ENCODE measurements at places on chromosomes 2 and 18.

GRCh38 chr2:161836664-161837063, 212.4 kb downstream of the SLC4A10 start:
- DNase-seq = no peak

- DNase-seq = no peak
These were observed 1269.0 kb upstream of the DDX18 start for GRCh38 chr2:116545286-116546068.

DNA sequence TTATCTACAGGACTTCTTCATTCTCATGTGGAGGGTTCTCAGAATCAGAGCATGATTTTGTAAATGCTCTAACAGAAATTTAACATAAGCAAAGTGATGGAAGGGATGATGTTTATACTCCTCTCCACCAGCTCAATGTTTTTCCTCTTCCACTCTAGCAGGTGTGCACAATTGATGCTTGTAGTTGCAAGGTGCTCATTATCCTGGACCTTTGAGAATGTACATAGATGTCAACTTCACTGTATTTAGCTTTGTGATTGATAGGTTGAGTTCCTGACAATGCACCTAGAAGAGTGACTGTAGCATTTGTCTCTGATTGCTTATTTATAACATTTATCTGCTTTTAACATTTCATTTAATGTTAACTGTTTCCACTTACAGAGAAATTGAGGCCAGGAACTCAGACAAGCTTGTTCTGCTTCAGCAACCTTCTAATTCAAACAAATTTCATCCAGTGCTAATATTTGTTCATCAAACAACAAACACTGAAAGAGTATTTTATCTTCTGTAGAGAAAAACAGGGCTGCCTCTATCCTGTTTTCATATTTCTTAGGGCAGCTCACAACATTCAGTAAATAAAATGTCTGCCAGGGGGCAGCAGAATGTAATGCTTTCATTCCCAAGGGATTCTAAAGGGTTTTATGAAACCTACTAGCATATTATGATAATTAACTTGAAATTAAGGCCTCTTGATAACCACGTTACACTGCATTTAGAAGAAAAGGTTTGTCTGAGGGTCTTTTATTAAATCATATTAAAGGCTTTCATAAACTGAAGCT, 127.9 kb upstream of the NOL4 start:
- peak; percentile 7 for DNase-seq

DNA sequence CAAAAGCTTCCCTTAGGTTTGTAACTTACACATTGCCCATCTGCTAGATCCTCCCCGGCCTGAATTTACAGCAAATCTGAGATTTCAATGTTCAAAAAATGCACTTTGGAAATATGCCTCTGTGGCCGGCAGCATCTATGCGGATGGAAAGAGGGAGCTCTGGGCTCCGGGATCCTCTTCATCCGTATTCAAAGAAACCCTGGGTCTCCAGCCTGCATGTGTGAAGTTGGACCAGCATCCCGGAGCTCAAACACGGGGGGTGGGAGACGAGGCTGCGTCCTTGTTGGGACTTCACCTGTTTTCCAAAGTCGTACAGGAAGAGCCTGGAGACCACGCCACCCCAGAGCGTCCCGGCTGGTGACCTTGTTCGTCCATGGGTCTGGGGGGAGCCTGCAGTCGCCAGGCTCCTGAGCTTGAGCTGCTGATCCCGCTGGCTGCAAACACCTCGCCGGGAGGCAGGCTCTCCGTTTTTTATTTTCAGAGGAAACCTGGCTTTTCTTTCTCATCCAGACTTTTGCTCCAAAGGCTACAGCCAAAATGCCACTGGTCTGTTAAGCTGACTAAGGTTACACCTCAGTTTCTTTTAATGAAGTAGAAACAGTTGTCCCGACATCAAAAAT, 77.4 kb downstream of the PTGR3 start:
- no peak for DNase-seq

GRCh38 chr2:13654416-13654815, 937.7 kb downstream of the TRIB2 start:
- no peak for DNase-seq

- DNase-seq = no peak
These were observed 59.6 kb downstream of the GATA6 start for GRCh38 chr18:22228976-22229375.

DNA sequence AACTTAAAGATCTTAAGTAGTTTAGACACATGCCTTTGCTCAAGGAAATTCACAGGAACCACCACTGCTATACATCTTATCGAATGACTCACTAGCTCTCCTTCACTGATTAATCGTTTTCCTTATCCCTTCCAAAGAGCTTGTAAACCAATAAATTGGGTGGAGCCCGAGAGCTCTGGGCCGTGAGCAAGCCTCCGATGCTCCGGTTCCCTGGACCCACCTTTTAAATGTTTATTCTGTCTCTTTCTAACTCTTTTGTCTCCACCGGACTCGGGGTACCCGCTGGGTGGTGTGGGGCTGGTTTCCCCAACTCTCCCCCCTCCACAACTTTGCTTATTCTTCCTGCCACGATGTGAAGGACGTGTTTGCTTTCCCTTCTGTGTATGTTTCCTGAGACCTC, 292.9 kb upstream of the TMEFF2 start:
- no peak for DNase-seq

- no peak for DNase-seq
These were observed 29.3 kb downstream of the BCL2 start for GRCh38 chr18:63290166-63290820.

DNA sequence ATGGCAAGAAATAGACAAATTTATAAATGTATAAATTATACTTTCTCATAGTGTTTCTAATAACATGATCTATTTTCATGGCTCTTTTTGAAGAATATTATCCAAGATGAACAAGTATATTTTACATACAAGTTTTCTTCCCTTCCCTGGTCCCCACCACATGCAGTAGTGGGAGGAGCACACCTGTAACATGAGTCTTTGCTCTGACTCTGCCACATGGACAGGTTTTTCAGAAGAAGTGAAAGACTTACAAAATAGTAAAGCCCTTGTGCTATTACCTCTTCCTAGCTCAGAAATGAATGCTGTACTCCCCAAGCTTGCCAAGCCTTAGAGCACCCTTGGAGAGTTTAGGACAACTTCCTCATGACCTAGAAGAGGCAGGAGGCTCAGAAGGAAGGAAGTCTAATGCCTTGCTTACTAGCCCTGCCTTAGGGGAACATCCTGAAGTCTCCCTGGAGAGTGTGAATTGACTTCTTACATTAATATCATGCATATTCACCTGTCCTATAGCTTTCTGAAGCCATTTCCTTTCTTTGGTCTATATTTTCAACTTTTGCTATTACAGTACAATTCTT, 18.4 kb downstream of the MXD1 start:
- no peak for DNase-seq

DNA sequence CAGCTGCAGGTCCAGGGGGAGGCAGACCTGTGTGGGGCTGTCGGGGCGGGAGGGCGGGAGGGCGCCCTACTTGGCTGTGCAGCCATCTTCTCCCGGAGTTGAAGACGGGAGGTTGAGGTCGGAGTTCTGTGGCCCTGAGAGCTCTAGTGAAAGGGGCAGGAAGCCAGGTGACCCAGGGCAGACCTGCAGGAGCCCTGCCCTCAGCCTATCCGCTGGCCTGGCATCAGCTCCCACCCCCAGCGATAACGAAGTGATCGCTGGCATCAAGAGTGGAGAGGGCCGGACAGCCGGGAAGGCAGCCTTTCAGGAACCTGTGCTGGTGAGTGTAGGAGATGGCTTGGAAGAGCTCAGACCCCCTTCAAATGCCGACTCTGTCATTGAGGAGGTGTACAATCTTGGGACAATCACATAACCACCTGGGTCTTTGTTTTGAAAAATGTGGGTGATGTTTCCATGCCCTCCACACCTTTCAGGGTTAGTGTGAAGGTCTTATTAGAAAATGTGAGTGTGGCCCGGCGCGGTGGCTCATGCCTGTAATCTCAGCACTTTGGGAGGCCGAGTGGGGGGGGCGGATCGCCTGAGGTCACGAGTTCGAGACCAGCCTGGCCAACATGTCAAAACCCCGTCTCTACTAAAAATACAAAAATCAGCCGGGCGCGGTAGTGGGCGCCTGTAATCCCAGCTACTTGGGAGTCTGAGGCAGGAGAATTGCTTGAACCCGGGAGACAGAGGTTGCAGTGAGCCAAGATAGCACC, 1.3 kb downstream of the ARHGEF4 start:
- no peak for DNase-seq
